ENCODE measurements at places on chromosomes 2 and 18.

DNA sequence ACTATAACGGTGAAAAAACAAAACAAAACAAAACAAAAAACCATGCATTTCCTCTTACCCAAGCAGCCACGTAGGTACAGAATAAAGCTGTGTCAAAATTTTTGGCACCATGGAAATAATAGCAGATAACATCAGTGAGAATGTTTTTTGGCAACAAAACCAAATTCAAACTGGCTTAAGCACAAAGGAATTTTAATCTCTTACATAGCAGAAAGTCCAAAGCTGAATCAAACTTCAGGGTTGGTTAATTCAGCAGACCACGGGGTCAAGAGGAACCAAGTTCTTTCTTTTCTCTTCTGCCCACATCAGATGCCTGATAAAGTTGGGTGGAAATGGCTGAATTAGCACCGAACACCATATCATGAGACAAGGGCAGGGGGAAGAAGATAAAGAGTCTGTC, 129.5 kb downstream of the PAX3 start:
- no peak for DNase-seq

DNA sequence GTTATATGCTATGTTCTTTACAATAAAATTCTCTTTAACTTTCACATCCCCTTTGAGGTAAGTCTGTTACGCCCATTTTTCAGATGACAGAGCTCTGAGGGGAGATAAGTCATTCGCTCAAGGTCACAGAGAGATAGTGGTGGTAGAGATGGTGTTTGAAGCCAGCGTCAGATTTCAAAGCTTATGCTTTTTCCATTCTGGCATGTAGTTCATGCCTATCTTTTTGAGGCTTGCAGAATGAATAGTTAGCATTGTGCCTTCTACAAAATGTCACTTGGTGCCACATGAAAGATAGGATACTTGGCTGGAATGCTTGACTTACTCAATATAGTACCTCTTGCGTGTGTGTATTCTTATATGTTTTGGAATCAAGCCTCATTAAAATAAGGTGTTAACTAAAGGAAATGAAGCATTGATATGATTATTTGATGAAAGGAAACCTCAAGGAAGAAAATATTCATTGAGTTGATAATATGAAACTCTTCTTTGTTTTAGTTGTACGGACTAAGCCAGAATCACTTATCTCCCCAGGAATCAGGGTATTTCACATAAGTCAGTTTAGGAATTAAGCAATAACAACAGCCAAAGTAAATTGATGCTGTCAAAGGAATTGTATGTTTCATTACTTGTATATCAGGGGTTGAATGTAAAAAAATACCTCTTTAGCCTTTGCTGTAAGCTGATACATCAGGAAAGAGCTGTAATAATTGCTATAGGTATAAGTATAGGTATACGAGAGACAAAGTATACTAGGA, 15.5 kb downstream of the SPATS2L start:
- no peak for DNase-seq

- no peak for DNase-seq
Measured at GRCh38 chr2:157312866-157313486, 12.6 kb downstream of the ERMN start.

DNA sequence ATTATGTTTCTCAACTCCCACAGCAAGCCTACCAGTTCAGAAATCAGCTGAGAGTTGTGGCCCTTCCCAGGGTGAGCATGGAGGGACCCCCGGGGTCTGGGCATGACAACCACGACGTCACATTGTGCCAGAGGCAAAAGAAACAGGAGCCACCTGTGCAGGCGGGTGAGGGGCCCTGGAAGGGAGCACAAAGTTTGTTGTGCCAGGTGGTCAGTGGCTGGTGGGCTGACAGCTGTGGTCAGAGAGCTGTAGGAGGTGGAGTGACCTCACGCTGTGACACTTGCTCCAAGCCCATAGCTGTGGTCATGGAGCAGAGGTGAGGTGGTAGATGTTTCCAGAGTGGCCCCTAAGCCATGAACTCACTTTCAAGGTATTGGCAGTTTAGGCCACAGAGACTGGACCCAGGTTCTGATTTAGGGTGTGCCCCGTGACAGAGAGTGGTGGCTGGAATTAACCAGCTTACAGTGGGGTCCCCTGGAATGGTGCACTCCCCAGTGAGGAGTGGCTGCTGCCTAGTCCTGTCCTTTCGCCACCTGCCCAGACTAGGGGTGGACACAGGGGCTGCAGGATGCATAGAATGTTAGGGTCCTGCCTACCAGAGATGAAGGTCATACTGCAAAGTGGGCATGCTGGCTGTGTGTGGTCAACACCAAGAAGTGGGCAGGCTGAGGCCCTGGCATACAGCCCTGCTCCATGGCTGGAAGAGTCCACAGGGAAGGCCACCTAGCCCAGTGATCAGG, 136.4 kb downstream of the GLI2 start:
- no peak for DNase-seq

- DNase-seq: no peak
Measured at GRCh38 chr2:8498994-8499393, 182.9 kb upstream of the ID2 start.

DNA sequence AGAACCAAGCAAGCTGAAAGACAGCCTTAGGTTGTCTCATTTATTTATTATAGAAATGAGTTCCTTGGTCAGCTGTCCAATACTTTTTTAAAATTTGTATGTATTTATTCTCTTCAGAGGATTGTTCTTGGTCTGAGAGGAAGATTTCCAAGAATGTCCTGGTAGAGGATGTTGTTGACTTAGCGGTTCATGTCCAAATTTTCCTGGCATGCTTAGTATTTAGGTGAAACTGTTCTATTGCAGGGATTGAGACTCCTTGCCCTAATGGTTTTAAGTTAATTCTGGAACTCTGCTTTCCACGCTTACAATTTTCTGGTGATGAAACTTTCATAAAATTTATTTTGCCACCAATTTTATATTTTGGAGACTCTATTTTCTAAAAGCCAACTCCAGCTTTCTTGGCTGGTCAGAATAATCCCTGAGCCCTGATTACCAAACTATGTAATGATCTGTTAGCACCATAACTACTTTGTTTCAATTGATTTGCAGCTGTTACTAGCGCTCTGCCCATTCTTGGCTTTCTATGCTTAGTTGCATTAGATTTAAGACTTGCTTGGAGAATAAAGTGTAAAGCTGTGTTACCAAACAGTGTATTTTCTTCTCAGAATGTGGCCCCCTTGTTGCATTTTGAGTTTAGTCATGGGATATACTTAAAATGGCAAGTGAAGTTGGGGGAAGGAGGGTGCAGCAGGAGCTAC, 1868.8 kb upstream of the CELF4 start:
- DNase-seq: no peak

DNA sequence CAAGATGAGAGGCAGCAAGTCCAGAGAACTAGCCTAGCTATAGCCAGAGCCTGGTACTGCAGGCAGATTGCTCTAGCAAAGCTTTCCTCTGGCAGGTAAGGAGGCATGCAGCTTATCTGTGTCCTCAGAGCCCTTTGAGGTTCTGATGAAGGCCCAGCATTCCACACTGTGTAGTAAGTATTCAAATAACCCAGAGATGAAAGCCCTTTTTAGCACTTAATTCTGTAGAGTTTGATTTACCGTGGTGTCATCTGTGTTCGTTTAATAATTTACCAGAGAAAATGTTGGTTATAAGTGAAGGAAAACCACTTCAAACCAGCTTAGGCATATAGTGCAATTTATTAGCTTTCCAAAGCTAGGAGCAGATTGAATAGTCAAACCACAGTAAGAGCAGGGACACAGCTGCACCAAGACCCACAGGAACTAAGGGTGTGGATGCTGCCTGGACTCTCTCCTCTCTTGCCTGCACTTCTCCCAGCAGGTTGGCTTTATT, 226.6 kb downstream of the BABAM2 start:
- DNase-seq: no peak

DNA sequence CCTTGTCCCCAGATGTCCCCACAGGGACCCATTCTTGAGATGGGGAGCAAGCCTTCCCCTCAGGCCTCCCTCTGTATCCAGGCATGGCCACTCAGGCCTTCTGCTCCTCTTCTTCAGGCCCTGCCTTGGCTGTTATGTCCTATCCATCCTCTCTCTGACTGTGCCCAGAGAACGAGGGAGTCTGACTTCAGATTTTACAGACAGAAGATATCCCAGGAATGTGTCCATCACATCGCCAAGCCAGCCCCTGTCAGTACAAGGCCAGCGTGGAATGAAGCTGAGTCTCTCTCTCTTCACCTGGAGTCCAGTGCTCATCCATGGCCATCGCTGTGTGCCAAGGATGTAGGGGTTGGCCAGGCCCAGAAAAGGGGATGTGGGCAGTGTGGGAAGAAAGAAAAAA, 57.6 kb downstream of the SDC1 start:
- no peak for DNase-seq

DNA sequence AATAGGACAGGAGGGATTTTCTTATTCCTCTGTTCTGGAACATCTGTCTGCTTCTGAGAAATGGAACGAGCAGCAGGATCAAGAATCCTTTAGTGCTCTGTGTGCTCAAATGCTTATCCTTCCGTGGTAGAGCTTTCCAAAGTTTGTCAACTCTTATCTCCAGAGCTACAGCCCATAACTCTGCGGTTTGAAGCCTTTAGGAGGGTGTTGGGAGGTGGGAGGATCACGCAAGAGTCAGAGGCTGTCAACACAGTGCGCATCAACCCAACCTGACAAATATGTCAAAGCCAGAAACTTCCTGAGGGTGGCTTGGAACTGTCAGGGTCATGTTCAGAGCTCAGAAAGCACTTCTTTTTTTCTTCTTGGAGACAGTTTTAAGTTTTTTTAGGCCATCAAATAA, 95.9 kb downstream of the CRIM1 start:
- no peak for DNase-seq

DNA sequence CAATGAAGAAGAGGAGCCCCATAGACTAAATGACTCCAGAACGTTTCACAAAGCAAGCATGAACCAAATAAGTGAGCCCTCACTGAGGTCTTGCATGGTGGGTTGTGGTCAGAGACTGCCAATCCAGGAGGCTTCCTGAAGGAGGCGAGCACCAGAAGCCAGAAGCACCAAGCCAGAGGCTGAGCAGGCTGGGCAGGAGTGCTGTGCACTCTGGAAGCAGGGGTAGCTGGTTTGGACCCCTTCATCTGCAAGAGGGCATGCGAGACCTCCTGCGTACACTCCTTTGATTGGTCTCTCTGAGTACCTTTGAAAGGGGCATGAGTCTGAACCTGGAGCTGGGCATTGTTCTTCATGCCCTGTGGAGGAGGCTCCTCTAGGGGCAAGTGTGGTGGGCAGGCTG, 192.5 kb downstream of the HAUS1 start:
- no peak for DNase-seq
